ENCODE measurements at places on chromosomes 3 and 15.

DNA sequence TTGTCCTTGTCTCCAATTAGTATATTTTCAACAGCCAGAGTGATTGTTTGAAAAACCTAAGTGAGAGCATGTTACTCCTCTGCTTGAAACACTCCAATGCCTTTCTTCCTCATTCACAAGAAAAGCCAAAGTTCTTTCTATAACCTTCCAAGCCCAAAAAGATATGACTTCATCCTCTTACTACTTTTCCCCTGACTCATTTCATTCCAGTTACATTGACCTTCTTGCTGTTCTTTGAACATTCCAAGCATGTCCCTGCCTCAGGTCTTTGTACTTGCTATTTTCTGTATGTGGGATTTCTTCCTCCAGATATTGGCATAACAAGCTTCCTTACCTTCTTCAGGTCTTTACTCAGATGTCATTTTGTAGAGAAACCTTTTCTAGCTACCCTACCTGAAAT is 28.3 kb downstream of the EHHADH start:
- no peak for DNase-seq

DNA sequence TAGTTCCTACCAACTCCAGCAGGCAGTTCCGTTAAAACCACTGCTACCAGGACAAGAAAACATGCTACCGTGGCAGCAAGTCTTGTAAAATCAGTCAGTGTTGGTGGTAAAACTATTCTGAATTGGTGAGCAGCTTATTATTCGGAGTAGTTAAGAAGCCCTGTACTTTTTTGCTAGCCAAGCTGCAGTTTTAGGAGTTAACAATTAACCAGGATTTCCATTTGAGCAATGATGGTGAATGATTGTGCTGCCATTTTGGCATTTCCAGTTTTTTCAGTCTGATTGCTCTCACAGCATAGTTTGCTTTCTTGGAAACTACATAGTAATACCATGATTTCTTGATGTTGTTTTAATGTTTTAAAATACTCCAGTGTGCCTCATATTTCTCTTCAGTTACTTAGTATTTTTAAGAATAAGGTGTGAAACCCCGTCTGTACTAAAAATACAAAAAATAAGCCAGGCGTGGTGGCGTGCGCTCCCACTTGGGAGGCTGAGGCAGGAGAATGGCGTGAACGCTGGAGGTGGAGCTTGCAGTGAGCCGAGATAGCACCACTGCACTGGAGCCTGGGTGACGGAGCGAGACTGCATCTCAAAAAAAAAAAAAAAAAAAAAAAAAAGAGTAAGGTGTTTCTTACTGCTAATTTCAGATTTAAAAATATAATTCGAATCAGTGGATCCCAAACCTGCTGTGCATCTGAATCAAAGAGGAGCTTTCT is 43.8 kb upstream of the SCAANT1 start:
- DNase-seq = no peak

GRCh38 chr3:6640907-6641306 is 220.0 kb upstream of the GRM7 start:
- no peak for DNase-seq

DNA sequence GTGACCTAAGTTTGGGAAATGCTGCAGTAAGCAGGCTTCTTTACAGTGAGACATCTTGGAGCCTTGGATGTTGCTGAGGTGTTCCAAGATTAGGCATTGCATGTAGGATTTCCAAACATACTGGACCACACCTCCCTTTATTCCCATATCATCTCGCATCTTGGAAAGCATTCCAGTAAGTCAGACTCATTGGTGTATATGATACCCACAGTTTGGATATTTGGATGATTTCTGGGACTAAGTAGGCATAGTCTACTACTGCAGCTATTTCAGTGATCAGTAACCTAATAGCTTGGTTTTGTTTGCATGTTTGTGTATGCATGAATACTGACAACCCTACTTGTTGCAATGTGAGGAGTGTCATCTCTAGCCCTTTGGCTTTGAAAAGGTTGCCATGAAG is 97.3 kb downstream of the SEMA6D start:
- no peak for DNase-seq

DNA sequence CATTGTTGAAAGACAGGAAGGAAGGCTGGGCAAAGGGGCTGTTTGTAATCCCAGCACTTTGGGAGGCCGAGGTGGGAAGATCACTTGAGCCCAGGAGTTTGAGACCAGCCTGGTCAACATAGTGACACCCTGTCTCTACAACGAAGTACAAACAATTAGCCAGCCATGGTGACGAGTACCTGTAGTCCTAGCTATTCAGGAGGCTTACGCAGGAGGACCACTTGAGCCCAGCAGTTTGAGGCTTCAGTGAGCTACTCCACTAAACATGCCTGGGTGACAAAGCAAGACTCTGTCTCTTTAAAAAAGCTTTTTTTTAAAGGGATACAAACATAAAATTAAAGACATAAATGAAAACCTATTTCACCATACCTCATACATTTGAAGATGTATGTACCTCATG is 11.1 kb downstream of the SERP1 start:
- DNase-seq = no peak

DNA sequence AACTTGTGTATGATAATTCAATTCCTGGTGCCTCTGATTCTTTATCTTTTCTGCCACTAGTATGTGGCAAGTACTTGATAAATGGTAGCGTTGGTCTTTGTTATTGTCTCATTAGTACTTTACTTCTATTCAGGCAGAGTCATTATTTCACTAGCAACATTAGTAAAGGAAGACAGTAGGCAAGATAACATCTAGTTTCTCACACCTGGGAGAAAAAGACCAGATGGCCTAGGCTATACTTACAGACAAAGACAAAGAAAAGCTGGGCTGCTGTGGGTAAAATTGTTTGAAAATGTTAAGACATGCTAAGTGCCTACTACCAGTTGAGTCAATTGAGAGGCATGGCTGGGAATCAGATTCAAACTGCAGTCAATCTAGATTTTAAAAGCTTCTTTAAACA is 198.7 kb upstream of the CMC1 start:
- DNase-seq = no peak

Measured in GF-D8 (cell line).